Forelimb muscle (tissue), 1 donor: ENCODE measurements at places on chromosomes 2 and 18. TPM values are rescaled to one million over a fixed set of nuclear protein-coding genes. Genes with fewer than 3 reads are reported as not detected.

Gene CDK15
- polyA plus RNA-seq, result 0.99 TPM

Gene GALNT14
- polyA plus RNA-seq, result 2.4 TPM

Gene UGT1A3
- not detected for polyA plus RNA-seq

Gene REG3A
- not detected for polyA plus RNA-seq

Gene LIMS3
- polyA plus RNA-seq, result 6.0 TPM

Gene EDAR
- polyA plus RNA-seq, result 0.08 TPM

Gene TP53I3
- 25.8 TPM for polyA plus RNA-seq

Gene TTC27
- polyA plus RNA-seq, result 18.3 TPM

Gene ANKRD30BL
- not detected for polyA plus RNA-seq

Gene SLC16A14
- 2.0 TPM for polyA plus RNA-seq

Gene RAB17
- polyA plus RNA-seq, result 4.1 TPM

Gene KIAA1328
- 5.7 TPM for polyA plus RNA-seq

Gene NFU1
- 52.5 TPM for polyA plus RNA-seq

Gene RBM43
- 7.8 TPM for polyA plus RNA-seq

Gene NEB
- 1,544 TPM for polyA plus RNA-seq

Gene CUL3
- polyA plus RNA-seq, result 73.9 TPM

Gene BBS5
- 6.7 TPM for polyA plus RNA-seq

Gene TLX2
- polyA plus RNA-seq, result not detected

Gene HTR2B
- polyA plus RNA-seq, result 0.11 TPM

Gene CHRND
- 180 TPM for polyA plus RNA-seq

Gene SPOPL
- polyA plus RNA-seq, result 13.2 TPM

Gene AMER3
- polyA plus RNA-seq, result not detected

Gene CROCC2
- 0.20 TPM for polyA plus RNA-seq

Gene MOGAT1
- not detected for polyA plus RNA-seq
